ENCODE measurements at places on chromosomes 7 and 10.

DNA sequence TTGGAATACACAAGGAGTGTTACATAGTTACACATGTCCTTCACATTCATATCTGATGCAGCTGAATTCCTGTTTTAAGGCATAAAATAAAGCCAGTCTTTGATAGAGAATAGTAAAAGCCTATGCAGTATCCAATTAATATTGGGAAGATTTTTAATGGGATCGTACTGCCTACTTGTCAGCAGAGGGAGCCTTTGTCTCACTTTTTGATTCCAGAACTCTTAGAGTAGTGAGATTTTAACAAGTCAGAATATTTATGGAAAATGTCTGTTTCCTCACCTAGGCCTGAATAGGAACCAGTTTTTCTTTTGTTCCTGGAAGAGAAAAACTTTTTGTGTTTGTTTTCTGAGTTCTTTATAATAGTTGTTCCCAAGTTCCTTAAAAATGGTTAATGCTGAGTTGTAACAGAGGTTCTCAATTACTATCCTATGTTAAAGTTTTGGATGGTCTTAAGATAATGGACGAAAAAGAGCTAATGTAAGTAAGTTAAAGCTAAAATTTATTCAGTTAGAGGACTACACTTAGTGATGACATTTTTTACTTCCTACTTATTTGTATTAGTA lies 114.0 kb downstream of the BBS9 start:
- DNase-seq, result no peak
- no peaks in the 10 kb centered on the region for H3K36me3 ChIP-seq
- no peaks in the 10 kb centered on the region for H3K27me3 ChIP-seq
- H3K4me1 ChIP-seq, result no peaks in the 10 kb centered on the region
- no peak overlapping the region for H3K4me3 ChIP-seq
- H3K27ac ChIP-seq, result no peak overlapping the region

GRCh38 chr10:69074532-69074931 lies 13.4 kb upstream of the SRGN start:
- H3K27ac ChIP-seq, result no peak overlapping the region
- no peaks in the 10 kb centered on the region for H3K27me3 ChIP-seq
- H3K4me3 ChIP-seq, result no peak overlapping the region
- no peak for DNase-seq

DNA sequence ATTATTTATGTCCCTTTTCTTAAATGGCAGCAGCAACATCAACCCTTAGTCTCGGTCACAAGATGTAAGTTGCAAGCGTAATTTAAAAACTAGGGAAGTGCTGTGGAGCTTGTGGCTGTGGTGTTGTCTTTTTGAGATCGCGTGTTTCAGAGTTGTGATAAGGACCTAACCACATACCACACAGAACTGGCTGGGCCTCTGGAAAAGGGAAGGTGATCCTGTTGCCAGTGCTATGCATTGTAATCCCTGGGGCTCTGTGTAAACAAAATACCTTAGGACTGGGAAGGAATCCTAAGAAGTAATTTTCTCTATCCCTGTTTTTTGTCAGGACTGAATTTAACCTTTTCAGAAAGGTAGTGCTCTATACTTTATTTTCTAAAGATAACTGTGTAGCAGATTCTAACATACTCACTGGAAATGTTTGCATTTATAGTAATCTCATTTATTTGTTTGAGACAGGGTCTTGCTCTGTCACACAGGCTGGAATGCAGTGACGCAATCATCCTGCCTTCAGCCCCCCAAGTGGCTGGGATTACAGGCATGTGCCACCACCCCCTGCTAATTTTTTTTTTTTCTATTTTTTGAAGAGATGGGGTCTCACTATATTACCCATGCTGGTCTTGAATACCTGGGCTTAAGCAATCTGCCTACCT lies 60.4 kb downstream of the INPP5F start:
- no peak for DNase-seq
- no peaks in the 10 kb centered on the region for H3K27me3 ChIP-seq
- H3K36me3 ChIP-seq, result peaks cover 7% of the 10 kb centered on the region

DNA sequence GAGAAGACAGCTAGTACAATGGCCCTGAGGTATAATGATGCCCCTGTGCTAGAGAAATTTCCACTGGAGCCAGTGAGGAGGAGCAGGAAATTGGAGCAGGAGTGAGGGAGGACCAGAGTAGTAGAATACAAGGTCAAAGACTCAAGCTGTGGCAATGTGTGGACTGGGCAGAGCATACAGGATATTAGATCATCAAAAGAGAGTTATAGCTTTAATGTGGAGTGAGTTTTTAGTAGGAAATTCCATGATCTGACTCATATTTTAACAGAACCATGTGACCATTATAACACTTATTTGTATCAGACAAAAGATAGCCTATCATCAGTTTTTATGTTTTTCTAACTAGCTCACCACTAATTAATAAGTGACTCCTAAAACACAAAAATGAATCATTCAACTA lies 154.1 kb downstream of the DGKB start:
- no peaks in the 10 kb centered on the region for H3K27me3 ChIP-seq
- H3K27ac ChIP-seq, result no peak overlapping the region

- no peak overlapping the region for H3K27ac ChIP-seq
- no peak overlapping the region for H3K4me3 ChIP-seq
- no peaks in the 10 kb centered on the region for H3K4me1 ChIP-seq
- DNase-seq, result no peak
- peaks cover 3% of the 10 kb centered on the region for H3K27me3 ChIP-seq
- no peaks in the 10 kb centered on the region for H3K36me3 ChIP-seq
Observed at GRCh38 chr10:123357421-123357930, 203.3 kb downstream of the BUB3 start.

DNA sequence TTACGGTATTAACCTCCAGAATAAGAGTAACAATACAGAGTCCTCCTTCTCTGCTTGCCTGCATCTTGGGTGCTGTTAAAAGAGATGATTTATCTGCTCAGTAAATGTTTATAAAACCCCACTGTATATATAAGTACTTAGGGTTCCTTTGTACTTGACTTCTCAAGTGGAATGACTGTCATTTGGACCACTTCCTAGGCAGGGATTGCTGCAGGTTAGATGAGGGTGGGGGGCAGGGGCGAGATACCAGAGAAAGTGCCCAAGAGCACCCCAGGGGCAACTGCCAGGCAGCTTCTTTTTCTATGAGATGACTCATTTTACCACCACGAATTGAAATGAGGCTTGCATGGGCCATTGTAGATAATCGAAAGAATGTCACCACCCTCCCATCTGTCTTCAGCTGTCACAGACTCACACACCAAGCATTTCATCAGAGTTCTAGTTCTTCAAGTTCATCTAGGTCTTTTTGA lies 421.9 kb upstream of the GALNT17 start:
- DNase-seq, result no peak
- no peak overlapping the region for H3K4me3 ChIP-seq
- no peak overlapping the region for H3K27ac ChIP-seq
- no peaks in the 10 kb centered on the region for H3K36me3 ChIP-seq
- no peaks in the 10 kb centered on the region for H3K4me1 ChIP-seq

DNA sequence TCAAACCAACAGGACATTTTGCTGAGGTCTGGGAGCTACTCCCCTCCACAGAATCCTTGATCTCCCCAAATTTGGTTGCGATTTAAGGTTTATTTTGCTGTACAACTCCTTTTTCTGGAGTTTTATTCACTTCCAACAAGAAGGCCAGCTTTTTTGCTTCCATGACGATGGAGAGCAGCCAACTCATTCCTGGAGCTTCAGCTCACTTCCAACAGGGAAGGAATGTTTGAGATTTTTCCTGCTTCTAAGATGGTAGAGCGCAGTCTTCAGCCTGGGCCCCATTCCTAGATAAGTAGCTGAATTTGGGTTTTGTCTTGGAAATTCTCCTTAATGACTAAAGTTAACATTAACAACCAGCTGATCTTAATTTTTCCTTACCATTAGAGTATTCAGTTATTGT lies 30.9 kb upstream of the CREB3L2 start:
- peaks cover 4% of the 10 kb centered on the region for H3K36me3 ChIP-seq
- no peak overlapping the region for H3K27ac ChIP-seq
- H3K4me3 ChIP-seq, result no peak overlapping the region
- no peaks in the 10 kb centered on the region for H3K4me1 ChIP-seq
- H3K27me3 ChIP-seq, result peaks cover 15% of the 10 kb centered on the region
- DNase-seq, result no peak

DNA sequence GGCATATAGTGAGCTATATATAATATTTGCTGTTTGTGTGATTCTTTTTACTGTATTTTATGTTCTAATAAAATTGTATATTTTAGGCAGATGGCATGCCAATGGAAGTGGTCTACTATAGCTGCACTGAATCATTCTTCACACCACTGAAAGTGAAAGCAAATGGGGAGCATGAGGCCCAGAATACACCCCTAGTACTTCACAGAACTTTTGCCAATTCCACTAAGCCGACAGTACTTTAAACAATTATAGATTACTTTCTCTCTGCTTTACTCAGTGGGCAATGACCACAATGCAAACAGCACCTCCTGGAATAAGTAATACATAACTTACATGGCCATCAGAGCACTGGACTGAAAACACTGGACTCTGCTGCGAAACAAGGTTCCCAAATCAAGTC lies 70.2 kb downstream of the ANKRD26 start:
- no peak overlapping the region for H3K27ac ChIP-seq
- peaks cover 13% of the 10 kb centered on the region for H3K4me1 ChIP-seq
- H3K27me3 ChIP-seq, result no peaks in the 10 kb centered on the region
- peak; percentile 63 for DNase-seq
- H3K4me3 ChIP-seq, result no peak overlapping the region
- peaks cover 17% of the 10 kb centered on the region for H3K36me3 ChIP-seq

- no peak overlapping the region for H3K27ac ChIP-seq
- no peaks in the 10 kb centered on the region for H3K36me3 ChIP-seq
- no peaks in the 10 kb centered on the region for H3K4me1 ChIP-seq
- H3K4me3 ChIP-seq, result no peak overlapping the region
- H3K27me3 ChIP-seq, result no peaks in the 10 kb centered on the region
Observed at GRCh38 chr7:47031786-47032535, 550.0 kb downstream of the TNS3 start.

GRCh38 chr10:6300106-6300783 lies 97.5 kb downstream of the PFKFB3 start:
- H3K4me1 ChIP-seq, result peaks cover 47% of the 10 kb centered on the region
- H3K36me3 ChIP-seq, result peaks cover 23% of the 10 kb centered on the region
- H3K27ac ChIP-seq, result peak overlapping the region; percentile 94
- peak overlapping the region; percentile 73 for H3K4me3 ChIP-seq
- peak; percentile 78 for DNase-seq

DNA sequence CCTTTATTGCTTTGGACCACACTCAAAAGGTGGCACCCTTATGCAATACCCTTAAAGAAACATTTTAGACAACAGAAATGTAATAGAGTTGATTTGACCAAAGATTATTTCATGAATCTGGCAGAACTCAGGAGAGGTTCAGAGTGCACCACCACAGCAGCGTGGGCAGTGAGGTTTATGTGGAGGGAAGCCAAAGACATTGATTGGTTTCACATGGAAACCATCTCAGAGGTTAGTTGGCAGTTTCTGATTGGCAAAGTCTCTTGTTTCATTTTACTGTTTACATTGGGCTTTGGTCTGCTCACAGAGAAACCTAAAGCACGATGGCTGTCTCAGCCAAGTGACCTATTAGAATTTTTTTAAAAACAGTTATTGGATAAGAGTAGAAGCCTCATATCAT lies 101.3 kb downstream of the SDHAF3 start:
- DNase-seq, result no peak
- H3K27me3 ChIP-seq, result peaks cover 2% of the 10 kb centered on the region
- H3K36me3 ChIP-seq, result no peaks in the 10 kb centered on the region

DNA sequence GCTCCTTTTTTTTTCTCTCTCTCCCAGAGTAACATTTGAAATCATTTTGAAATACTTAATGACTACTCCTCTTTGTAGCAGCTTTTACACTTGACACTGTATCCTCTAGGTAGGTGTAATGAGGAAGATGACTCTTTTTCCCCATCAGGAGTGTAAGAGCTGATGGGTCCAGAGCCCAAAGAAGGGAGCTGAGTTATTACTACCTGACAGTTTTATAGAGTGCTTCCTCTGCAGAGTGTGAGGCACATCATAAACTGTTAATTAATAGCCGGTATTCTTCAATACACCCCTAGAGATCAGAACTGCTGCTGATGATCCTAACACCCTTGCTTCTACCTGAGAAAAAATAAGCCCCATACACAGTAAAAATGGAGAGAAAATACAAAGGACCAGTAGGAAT lies 279.8 kb upstream of the SEMA3A start:
- H3K27me3 ChIP-seq, result no peaks in the 10 kb centered on the region
- no peak overlapping the region for H3K27ac ChIP-seq
- no peaks in the 10 kb centered on the region for H3K4me1 ChIP-seq

DNA sequence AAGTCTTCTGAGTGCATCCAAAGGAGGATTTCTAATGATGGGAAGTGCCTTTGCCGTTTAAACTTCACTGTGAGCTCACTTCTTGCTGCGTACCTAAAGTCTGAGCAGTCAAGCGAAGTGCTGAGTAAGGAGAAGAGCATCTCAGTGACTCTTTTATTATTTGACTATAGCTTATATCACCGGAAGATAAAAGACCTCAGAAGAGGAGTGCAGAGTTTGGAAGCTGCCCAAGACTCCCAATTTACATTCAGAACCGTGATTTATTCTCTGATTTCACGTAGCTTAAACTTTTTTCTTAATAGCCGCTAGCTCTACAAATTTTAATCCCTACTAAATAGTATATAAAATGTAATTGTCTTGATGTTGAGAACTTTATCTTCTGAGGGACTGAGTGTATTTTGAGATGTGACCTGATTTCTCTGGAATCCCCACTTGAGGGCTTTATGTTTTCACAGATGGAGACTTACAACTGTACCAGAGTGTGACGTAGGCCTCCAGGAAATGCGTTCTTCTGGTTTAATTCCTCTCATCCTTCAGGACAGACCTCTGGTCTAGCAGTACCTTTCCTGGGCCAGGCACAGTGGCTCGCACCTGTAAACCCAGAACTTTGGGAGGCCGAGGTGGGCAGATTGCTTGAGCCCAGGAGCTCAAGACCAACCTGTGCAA lies 51.1 kb downstream of the CAMK1D start:
- no peak overlapping the region for H3K4me3 ChIP-seq
- H3K27me3 ChIP-seq, result no peaks in the 10 kb centered on the region
- H3K27ac ChIP-seq, result no peak overlapping the region
- no peaks in the 10 kb centered on the region for H3K36me3 ChIP-seq
- peaks cover 15% of the 10 kb centered on the region for H3K4me1 ChIP-seq

DNA sequence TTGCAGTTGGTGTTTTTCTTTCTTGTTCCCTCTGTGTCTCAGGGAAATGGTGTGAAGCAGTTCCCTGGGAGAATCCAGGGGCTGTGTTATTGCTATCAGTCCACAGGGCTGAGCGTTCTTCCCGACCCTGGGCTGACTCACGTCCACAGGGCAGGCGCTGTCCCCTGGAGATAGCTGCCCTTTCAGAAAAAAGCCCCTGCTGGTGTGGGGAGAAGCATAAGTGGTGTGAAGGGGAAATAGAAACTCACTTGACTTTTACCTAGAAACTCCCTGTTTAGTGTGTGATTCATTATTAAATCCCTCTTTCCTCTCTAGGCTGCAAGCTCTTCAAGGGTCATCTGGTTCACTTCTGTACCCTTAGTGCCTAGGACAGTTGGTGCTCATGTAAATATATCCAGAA lies 63.3 kb upstream of the SMNDC1 start:
- H3K36me3 ChIP-seq, result peaks cover 2% of the 10 kb centered on the region
- H3K27ac ChIP-seq, result peak overlapping the region; percentile 78
- DNase-seq, result no peak
- H3K27me3 ChIP-seq, result no peaks in the 10 kb centered on the region
- H3K4me3 ChIP-seq, result no peak overlapping the region

GRCh38 chr7:135755351-135755753 lies 6.7 kb upstream of the FAM180A start:
- H3K4me1 ChIP-seq, result no peaks in the 10 kb centered on the region
- peaks cover 18% of the 10 kb centered on the region for H3K27me3 ChIP-seq
- H3K4me3 ChIP-seq, result no peak overlapping the region
- no peak overlapping the region for H3K27ac ChIP-seq
- H3K36me3 ChIP-seq, result no peaks in the 10 kb centered on the region
- no peak for DNase-seq

GRCh38 chr7:120645966-120646365 lies 212.0 kb downstream of the TSPAN12 start:
- no peaks in the 10 kb centered on the region for H3K27me3 ChIP-seq
- no peaks in the 10 kb centered on the region for H3K36me3 ChIP-seq
- DNase-seq, result no peak
- H3K4me1 ChIP-seq, result no peaks in the 10 kb centered on the region
- H3K27ac ChIP-seq, result no peak overlapping the region
